ENCODE measurements at places on chromosomes 6 and 20.

DNA sequence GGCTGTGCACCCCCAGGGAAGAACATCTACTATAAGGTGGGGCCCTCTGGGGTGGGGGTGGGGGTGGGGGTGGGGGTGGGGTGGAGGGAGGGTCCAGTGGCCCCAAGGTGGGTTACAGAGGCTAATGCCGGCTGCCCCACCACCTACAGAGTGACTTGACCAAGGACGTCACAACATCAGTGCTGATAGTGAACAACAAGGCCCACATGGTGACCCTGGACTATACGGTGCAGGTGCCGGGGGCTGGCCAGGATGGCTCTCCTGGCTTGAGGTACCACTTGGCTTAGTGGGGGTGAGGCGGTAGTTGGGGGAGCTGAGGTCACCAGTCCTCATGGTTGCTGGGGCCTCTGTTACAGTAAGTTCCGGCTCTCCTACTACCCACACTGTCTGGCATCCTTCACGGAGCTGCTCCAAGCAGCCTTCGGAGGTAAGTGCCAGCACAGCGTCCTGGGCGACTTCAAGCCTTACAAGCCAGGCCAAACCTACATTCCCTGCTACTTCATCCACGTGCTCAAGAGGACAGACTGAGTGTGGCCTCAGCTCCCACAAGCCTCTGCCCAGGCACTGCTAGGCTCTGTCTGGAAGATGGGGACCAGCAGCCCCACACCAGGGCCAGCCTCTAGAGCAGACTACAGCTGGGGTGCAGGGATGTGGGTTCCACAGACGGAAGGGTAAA is 2.8 kb downstream of the GNMT start:
- DNase-seq = no peak

- no peak for DNase-seq
Measured at GRCh38 chr20:35133735-35134134, 13.4 kb downstream of the EDEM2 start.

DNA sequence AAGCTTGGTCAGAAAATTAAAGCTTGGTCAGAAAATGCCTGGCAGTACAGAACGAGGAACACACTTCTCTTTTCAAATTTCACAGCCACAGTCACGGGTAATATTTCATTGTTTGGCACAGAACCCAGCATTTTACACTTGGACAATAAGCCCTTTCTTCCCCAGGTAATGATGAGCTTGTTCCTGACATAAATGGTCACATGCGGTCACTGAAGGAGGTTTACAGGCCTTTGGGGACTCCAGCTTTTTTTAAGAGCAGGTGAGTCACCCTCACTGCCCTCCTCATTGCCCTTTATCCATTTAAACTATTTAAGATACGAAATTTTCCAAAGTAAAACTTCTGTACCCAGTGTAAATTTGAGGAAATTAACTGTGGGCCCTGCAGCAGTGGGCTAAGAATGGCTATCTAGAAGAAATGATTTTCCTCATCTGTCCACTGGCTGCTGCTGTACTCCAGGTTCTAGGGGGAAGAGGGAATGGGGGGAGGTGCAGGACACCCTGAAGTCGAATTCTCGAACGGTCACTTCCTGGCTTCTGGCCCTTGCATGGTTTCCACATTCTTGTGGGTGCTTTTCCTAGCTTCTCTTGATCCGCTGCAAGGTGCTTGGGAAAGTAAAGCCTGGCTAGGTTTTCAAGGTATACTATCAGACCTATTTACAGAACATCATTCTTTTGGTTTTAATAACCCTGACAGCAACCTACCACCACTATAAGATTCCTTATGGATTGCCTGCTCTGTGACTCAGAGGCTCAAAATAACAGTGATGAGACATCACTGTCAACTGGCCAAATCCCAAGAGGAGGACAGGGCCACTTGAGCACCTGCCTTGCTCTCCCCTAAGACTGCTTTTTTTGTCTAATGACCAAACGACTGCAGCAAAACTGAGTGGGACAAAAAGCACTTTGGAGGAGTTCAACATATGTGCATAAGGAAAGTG is 75.8 kb downstream of the PREP start:
- no peak for DNase-seq

DNA sequence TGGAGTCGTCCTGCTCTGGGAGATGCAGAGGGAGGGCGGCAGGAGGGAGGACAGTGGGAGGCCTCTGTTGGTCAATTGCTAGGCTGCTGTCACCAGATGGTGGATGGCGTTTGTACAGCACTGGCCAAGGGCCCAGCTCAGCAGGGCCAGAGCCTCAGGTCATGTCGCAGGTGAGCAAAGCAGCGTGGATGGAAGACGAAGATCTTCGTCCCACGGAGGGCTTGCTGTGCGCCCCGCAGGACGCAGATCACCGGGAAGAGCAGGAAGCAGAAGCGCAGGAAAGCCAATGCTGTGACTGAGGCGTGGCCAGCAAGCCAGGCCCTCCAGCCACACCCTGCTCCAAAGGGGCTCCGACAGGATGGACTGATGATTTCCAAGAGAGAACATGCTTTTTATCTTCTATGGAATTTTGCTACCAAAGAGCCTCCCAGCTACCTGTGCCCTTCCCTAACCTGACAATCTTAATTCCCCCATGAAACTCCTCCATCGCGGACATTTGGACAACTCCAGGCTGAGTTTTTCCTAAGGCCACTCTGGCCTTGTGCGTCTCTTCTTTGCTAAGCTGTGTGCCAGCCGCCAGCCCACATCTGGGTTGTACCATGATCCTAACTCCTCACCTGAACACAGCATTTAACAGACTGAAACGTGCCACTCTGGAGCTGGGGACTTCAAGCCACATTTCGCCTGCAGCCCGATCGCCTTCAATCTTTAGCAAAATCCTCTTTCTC is 3.5 kb upstream of the SLCO4A1 start:
- DNase-seq = no peak

DNA sequence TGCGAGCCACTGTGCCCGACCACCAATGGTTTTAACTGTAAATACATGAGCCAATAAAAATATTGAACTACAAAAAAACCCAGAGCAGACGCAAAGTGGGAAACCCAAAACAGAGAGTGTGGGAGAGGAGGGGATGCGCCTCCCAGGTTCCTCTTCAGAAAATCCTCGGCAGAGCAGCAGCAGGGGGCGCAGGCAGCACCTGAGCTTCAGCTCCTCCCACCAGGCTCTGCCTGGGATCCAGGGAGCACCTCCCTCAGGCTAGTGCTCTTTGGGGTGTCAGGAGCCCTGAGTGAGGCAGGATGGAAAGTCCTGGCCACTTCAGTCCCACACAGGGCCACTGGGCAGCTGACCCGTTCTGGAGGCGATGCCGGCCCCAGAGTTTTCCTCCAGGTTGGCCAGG is 536.9 kb upstream of the CDH4 start:
- DNase-seq = no peak

DNA sequence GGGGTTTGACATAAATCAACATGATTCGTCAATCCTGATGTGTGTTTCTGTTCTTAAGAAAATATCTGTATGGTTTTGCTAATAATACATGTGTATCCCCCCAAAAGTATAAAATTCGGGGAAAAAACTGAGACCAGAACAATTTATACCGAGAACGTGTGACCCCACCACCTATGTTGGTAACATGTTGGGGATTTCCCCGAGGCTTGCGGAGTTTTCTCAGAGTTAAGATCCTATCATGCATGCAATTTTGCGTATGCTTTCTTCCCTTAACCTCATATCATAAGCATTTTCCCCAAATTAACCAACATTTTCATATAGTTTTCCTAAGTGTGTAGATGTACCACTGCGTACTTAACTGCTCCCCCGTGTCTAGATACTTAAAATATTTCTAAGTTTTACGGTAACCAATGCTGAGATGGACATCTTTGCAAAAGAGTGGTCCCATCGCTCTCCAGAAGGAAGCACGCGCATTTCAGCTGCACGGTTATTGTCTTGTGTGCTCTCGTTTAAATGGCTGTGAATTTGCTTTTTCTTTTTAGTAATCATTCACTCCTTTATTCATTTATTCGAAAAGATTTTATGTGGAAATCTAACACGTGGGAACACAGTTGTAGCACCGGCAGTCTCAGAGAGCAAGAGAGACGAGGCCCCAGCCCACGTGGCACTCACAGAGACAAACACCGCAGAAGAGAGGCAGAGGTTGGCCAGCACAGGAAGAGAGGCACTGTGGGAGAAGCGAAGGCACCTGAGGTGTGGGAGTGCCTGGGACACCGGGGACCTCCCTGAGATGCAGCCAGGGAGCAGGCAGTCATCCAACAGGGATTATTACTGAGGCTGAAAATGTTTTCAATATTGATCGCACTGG is 13.2 kb upstream of the IRF4 start:
- DNase-seq = no peak

GRCh38 chr6:165847407-165848085 is 184.5 kb upstream of the PDE10A start:
- no peak for DNase-seq

- no peak for DNase-seq
Measured at GRCh38 chr6:6795393-6795792, 206.9 kb downstream of the LY86 start.

DNA sequence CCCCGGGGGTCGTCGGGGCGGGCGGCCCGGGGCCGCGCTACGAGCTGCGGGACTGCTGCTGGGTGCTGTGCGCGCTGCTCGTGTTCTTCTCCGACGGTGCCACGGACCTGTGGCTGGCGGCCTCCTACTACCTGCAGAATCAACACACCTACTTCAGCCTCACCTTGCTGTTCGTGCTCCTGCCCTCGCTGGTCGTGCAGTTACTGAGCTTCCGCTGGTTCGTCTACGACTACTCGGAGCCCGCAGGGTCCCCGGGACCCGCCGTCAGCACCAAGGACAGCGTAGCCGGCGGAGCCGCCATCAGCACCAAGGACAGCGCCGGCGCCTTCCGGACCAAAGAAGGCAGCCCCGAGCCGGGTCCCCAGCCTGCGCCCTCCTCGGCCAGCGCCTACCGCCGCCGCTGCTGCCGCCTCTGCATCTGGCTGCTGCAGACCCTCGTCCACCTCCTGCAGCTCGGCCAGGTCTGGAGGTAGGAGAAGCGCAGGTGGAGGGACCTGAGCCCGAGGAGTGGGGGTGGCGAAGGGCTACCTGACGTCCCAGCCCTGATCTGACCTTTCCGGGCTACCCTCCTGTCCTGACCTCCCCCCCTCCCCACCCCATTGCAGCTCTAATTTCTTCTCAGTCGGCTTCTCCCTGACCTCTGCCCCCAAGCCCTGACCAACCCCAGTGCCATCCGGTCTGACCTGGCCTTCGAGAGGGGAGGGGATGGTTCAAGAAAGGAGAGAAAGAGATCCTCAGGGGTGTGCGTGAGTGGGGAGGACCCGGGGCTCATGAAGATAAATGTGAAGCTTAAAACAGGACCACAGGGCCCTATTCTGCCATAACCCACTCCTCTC is 558 bp downstream of the XKR7 start:
- peak; percentile 47 for DNase-seq

DNA sequence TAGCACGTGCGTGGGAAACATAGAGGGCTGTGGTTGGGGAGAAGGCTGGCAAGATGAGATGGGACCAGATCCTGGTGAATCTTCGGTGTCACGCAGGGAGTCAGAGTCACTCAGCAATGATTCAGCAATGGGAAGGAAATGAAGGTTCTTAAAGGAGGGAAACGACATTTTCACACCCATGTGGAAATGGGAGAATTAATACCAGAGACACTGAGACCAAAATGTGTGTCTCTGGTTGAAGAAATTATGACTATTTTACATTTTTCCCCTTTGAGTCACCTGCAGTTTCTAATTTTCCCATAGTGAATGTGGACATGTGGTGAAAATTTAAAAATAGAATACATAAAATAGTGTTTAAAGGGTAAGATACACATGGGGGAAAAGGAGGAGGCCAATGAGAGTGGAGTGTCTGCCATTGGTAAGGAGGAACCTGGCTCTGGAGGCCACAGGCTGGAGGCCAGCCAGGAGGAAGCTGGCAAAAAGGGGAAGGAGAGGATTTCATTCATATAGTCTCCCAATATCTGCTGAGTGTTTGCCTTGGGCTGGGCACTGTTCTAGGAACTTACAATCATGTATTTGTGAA is 17.5 kb downstream of the NRN1 start:
- DNase-seq = no peak

DNA sequence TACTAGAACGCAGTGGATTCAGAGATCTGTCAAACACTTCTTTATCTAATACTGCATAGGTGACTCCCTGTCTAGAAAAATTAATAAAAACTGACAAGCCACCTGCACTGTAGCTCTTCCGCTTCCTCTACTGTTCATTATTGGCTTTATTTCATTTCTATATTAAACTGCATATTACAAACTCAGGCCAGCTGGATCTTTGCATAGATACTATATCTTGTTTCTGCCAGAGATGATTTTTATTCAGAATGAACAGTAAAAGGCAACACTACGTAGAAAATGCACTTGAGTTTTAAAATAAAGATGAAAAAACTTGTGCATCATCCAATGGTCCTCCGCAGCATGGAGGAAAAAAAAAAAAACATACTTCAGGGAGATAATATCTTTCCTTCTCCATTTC is 508.3 kb downstream of the PRKN start:
- no peak for DNase-seq

DNA sequence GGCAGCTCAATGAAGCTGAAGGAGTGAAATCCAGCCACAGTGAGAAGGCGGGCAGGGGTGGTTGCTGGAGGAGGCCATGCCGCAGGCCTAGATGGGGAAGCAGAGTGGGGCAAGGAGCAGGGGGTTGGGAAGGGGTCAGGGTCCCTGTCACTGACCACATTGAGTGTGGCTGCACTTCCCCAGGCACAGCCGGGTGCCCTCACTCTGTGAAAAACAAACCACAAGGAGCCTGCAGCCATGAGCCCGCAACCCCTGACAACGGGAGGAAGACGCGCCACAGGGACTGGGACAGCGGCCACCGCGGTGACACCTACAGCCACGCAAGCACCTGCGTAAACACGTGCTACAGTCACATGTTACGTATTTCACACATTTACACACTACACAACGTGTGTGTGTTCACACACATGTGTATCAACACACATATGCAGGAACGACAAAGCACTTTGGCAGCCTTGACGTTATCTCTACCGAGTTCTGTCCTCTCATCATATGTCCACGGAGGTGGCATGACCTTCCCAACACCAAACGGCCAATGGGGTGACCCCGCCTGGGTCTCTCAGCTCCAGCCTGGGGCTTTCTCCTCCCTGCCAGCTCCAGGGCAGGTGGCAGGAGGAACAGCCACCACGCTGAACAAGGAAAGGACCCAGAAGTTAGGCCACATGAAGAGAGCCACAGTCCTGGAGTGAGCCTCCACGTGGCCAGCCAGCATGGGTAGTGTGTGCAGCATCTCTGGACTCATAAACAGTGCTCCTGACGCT is 137.6 kb upstream of the RPS6KA2 start:
- no peak for DNase-seq

DNA sequence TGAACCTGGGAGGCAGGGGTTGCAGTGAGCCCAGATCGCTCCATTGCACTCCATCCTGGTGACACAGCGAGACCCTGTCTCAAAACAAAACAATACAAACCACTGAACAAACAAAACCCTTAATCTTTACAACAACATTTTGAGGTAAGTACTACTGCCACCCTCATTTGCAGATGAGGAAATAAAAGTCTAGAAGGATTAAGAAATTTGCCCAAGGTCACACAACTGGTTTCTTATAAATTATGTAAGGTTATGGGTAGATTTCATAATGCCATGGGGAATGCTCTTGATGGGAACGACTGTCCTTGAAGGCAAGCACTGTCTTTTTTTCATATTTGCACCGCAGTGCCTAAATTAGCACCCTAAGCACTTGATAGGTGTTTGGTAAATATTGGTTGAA is 13.8 kb upstream of the B4GALT5 start:
- no peak for DNase-seq
